ENCODE measurements at places on chromosomes 1 and 21.

GRCh38 chr21:32860399-32860798 is 88.8 kb upstream of the PAXBP1 start:
- DNase-seq: no peak

GRCh38 chr1:163528710-163529348 is 207.1 kb downstream of the NUF2 start:
- DNase-seq: peak; percentile 12

DNA sequence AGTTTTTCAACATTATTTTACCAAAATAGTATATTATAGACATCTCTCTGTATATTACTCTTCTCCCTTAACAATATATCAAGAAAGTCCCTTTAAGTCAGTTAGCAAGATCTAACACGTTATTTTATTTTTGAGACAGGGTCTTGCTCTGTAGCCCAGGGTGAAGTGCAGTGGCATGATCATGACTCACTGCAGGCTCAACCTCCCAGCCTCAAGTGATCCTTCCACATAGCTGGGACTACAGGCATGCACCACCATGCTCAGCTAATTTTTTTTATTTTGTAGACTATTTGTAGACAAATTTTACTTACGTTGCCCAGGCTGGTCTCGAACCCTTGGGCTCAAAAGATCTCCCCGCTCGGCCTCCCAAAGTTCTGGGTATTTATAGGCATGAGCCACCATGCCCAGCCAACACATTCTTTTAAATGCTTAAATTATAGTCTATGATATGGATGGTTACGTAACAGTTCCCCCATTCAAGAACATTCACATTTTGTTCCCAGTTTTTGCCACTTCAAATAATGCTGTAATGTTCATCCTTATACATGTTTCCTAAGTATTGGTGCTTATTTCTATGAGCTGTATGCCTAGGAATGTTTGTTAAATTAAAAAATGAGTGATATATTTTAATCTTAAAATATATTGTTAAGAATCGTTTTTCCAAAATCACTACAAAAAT is 70.4 kb downstream of the TUT4 start:
- DNase-seq: no peak

DNA sequence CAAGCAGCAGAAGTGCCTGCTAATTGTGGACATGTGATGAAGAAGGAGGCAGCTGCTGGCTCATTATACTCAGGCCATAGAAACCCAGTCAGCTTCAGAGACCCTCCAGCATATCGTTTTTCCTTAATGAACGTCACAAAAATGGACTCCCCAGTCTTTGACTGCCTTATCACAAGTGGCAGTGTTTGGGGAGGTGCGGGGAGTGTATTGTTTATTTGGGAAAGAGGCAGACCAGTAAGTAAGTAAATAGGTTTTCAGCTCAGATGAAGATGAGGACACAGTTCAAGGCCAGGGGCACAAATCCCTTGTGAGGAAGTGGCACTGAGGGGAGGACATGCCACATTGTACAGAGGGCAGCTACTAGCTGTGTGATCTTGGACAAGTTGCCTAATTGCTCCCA is 43.5 kb upstream of the NRDC start:
- no peak for DNase-seq

- DNase-seq: no peak
Measured at GRCh38 chr1:114341299-114341698, 169.7 kb downstream of the TRIM33 start.

- DNase-seq: no peak
Measured at GRCh38 chr1:227661495-227661894, 73.6 kb downstream of the JMJD4 start.

DNA sequence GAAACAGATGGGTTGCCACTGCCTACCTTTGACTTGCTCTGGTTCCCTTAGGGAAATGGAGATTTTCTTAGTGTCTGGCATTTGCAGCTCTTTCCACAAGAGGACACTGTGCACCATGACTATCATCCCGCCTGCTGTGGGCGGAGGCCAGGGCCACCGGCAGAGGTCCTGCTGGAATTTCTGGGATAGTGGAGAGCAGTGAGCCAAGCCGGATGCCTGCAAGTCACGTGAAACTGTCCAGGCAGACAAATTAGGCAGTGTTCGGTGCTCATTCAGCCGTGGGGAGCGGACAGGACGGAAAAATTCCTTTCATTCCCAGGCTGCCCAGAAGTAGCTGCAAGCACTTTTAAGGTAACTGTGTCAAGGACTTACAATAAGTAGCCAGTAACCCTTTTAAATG is 43.4 kb downstream of the IGSF5 start:
- no peak for DNase-seq

- DNase-seq: no peak
Measured at GRCh38 chr1:51156752-51157151, 54.7 kb downstream of the C1orf185 start.

DNA sequence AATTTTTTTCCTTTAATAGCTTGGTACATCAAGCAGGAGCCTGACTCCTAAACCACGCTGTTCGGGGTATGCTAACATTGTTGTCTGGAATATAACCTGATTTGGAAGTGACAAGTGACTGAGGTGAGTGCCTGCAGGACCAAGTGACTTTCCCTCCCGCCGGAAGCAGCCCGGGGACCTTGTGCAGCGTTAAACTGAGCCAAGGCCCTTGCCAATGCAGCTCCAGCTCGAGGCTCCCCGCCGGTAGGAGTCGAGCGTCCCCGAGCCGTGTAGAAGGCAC is 716 bp upstream of the MTARC1 start:
- DNase-seq: no peak

DNA sequence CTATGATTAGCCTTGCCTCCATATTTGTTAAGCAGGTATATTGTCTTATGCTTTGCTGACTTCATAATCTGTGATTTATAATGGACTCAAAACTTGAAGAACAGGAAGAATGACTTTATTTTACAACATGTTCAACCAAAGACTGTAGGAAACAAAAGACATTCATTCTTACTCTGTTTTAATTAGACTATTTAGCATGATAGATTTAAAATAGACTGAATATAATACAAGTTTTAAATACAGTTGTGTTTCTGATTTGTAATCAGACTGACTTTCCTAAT is 63.1 kb downstream of the CDC14A start:
- DNase-seq: no peak

GRCh38 chr1:26739329-26739914 is 43.6 kb downstream of the ARID1A start:
- no peak for DNase-seq

DNA sequence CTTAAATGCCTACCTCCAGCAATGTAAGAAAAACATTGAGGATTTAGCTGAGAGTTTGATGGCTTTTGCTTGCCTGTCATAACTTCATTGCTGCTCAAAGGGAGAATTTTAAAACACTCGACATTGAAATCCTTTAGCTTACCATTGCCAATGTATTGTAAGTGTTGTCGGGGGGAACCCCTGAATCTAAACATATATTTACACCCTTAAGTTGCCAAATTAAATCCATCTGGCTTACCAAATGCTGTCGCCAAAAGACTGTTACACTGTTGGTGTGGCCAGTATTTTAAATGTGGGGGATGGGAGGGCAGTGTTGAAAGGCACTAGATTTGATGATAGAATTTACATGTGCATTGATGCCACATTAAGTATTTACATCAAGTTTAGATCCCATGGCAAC is 24.9 kb upstream of the C1orf105 start:
- DNase-seq: no peak

GRCh38 chr1:165545974-165546373 is 2.2 kb downstream of the LRRC52 start:
- no peak for DNase-seq

- DNase-seq: no peak
Measured at GRCh38 chr1:5966543-5967205, 25.6 kb downstream of the NPHP4 start.

DNA sequence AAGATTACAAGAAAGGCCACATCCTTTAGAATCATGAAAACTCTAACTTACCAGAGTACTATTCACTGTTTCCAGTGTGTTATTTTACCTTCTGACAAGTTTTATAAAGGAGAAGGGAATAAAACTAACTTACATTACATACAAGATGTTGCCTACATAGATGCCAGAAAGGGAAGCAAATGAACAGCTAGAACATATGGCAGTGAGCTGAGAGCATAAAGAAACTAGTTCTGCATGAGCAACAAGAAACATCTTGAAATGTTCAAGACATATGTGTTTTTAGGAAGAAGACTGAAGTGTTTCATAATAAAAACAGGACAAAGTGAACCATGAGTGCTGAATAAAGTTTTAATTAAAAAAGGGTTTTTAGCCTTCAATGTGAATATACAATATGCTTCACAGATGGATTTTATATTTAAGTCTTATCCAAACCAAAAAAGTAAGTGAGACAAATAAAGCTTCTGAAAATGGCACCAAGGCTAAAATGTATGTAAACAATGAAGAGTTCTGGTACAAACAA is 39.4 kb downstream of the SLC5A9 start:
- no peak for DNase-seq

- no peak for DNase-seq
Measured at GRCh38 chr1:156741481-156741983, 644 bp upstream of the MRPL24 start.

DNA sequence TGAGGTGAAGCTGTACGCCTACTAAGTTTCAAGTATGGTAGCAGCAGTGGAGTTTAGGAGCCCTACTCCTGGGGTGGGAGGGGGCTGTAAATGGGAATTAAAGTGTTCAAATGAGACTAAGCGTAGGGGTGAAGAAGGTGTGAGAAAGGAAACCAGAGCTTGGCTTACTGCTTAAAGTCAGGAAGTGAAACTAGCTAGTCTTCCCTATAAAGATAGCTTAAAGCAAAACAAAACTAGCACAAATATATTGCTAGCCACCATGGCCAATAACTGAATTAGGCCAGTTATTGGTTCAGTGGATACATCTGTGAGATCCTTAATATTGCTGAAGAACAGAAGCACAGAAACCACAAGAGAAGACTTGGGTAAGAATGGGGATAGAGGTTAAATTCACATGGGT is 492.2 kb upstream of the PKN2 start:
- no peak for DNase-seq

- DNase-seq: no peak
Measured at GRCh38 chr1:217921126-217921904, 290.2 kb downstream of the SPATA17 start.

DNA sequence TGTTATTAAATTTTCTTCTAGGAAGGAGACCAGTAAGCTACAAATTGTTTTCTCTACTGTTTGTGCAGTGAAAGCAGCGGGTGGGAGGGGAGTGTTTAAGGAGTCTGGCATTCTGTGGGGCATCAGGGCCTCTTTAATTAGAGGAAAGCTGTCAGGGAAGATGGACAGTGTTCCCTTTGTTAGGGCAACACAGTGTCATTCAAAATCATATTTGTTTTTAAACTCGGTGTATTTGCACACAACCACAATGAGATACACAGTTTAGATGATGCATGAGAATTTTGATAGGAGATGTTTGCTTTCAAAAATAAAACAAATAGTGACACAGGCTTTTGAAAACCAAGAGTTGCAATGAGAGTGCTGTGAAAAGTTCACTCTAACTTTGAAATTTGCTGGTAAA is 15.1 kb upstream of the ST6GALNAC3 start:
- DNase-seq: no peak

DNA sequence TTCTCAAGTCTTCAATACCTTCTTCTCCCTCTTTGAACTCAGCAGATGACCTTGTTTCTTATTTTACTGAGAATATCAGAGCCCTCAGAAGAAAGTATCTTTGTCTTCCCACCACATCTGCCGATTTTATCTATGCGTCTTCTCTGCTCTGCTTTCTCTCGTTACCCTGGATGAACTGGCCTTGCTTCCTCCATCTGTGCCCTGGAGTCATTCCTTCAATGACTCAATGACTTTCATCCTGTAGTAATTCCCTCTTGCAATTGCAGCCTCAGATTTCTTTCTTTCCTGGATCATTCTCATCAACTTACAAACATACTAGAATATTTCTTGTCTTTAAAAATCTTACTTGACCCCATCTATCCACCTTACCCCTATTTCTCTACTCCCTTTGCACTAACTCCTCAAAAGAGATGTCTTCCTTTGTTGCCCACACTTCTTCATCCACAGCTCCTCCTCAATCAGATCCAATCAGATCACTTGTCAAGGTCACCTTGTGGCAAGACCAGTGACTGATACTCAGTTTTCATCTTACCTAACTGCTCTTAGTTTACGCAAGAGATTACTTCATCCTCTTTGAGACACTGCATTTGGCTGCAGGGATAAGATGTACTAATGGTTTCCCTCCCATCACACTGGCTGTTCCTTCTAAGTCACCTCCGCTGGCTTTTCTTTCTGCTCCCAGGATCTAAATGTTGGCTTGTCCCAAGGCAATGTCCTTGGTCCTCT is 8.2 kb upstream of the TGFBR3 start:
- no peak for DNase-seq

DNA sequence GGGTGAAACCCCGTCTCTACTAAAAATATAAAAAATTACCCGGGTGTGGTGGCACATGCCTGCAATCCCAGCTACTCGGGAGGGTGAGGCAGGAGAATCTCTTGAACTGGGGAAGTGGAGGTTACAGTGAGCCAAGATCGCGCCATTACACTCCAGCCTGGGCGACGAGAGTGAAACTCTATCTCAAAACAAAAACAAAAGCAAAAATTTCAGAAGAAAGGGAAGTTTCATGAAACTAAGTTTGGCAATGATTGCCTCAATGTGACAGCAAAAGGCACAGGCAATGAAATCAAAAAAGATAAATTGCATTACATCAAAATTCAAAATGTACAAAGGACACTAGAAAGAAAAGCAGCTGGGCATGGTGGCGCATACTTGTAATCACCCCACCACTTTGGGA is 40.1 kb downstream of the BTF3L4 start:
- no peak for DNase-seq

DNA sequence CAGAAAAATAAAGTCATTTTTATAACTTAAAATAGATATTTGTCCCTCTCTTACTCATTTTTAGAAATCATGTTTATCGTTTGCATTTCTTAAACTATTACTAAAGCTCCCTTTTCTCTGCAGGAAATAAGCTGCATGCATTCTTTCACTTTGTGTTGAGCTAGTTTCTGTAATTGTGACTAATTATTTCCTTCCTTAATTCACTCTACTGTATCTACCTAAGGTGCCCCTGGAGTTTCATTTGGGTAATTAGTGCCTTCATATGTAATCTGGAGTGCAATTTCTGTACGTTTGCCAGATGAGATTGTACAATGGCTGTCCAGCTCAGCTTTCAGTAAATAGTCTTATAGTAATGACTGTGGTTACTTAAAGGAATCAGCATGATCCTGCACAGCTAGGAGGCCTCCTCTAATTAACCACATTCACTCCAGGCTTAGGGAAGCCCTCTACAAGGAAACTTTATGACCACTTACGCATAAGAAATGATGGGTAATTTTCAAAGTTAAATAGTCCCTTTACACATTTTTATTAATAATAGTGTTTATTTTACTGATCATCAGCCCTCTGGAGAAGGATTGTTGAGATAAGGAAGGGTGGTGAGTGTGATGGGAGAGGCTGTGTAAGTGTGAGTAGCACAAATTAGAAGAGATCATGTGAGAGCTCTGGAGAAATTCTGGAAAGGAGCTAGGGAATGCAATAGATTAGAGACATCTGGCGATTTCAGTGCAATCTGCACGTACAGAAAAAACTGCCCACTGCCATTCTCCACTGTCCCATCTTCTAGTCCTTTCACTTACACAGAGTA is 86.8 kb downstream of the LRRC8C start:
- no peak for DNase-seq
